ENCODE measurements at places on chromosomes 5 and 9.

GRCh38 chr9:8349901-8350300 lies 550.3 kb upstream of the DMAC1 start:
- peak; percentile 17 for DNase-seq

DNA sequence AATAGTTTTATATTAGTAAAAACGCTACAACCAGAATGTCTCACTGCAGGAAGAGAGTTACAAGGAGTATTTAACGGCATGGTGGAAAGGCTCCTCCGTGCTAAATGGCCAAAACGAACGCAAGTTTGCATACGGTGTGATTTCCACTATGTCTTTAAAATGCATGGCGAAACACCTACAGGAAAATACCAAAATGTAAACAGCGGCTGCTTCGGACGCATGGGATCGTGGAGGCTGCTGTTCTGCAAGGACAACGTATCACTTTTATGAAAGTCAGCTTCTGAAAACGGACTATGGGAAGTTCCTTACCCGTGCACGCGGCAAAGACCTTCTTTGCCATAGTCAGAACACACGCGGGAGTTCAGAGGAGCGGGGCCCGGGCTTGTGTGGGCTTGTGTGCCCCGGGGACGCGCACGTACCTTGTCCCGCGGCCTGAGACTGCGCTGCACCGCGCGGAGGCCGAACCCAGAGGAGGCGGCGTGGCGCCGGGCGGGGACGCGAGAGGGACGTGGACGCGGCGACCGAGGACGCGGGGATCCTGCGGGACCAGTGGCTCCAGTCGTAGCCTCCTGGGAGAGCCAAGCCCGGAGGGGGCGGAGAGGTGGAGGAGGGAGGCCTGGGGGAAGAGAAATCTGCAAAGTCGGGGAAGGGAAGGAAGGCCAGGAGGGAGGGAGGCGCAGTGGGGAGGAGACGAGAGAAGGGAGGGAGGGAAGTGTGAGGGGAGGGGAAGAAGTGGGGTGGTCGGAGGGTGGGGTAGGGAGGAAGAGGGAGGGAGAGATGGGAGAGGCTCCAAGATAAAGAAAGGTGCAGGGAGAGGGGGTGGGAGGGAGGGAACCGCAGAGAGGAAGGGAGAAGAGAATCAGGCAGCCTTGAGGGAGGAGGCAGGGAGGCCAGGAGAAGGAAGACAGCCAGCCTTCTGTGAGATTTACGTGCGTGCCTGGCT lies at the start of gene CMBL:
Gene CMBL (minus strand): TSS at position 697 of the 943 bp plus-strand sequence. CDS start 17,140 bp downstream, outside the sequence.
- DNase-seq = peak; percentile 53

- peak; percentile 78 for DNase-seq
Observed at GRCh38 chr5:181188700-181189362, 16.2 kb downstream of the TRIM7 start.

GRCh38 chr9:137892424-137893191 lies 15.0 kb downstream of the CACNA1B start:
- DNase-seq = no peak

- DNase-seq = peak; percentile 71
Observed at GRCh38 chr9:89808756-89809181, 204.0 kb downstream of the GADD45G start.

DNA sequence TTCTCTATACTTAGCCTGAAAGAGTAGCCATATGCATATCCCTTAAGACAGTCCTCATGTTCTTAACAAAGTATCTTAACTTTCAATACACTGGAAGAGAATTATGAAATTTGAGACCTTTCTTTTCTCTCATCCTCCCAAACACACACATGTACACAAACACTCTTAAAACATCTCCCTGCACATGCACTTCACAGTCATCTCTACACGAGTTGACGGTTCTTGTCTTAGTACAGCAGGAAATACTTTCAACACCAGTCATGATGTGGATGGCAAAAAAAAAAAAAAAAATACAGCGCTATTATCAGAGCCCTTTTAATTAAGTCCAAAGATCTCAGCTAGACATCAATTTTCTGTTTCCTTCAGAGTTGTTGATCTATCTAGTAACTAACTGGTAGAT lies 43.6 kb upstream of the PCSK1 start:
- DNase-seq = peak; percentile 64

DNA sequence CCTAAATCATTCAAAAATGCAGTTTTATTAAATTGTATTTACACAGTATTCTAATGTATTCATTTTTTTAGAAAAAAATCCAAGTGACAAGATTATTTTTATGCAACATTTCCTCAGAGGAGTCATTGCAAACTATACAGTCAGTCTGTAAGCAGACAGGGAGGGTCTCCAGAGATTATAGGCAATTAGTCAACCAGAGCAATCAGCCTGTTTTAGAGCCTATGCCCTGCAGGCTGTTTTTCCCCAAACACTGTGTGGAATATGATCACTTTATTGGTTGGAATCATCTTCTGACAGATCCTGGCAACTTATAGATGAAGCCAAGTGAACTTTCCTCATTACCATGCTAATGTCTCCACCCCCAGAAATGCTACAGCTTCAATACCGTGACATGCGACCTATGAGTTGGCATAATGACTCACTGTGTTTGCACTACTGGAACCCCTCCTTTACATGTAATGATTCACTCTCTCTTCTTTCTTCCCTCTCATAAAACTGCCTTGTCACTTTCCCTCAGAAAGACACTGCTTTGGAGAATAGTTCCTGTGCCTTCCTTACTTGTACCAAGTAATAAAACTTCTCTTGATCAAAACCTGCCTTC lies 577.7 kb upstream of the FTMT start:
- DNase-seq = peak; percentile 91

DNA sequence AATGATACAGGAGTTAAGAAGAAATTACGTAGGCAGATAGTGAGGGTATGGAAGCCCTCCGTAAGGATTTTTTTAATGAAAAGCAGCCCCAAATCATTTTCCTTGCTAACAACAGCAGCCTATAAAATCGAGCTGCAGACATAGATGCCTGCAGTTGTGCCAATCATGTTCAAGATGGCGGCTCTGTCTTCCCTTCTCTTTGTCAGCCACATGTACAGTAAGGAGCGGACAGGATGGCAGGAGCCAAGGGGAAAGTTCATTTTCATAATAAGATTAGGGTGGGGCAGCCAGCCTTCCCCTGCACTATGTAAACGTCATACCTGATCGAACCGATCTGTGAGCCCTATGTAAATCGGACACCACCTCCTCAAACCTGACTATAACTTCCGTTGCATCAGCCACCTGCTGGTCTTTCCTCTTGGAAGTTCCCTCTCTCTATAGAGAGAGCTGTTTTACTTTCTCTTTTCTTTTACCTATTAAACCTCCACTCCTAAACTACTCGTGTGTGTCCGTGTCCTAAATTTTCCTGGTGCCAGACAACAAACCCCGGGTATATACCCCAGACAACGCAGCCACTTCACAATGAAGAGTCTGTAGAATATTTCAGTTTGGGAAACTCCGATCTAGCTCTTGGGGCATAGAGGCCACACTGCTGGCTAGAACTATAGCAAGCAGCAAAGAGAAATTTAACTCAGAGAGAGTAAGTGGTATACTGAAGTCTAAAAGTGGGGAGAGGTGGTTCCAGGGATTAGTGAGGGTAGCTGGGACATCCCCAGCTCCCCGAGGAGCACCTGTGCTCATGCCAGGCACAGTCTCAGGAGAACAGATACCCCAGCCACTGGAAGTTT lies 20.8 kb upstream of the SLC24A2 start:
- DNase-seq = no peak

- no peak for DNase-seq
Observed at GRCh38 chr9:75233011-75233410, 144.7 kb downstream of the OSTF1 start.

DNA sequence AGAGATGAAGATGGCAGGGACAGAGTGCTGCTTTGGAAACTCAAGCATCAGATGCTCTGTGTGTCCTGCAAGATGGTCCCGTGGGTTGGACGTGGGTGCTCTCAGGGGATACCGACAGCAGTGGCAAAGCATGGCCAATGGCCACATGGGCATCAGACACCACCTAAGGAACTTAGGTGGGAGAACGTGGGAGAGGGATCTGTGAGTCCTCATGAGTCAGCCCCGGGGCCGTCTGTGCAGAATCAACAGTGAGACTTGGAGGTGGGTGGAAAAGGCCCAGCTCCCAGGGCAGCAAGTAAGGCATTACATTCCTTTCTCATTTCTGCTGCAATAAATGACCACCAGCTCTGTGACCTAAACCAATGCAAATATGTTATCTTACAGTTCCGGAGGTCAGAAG lies 77.0 kb downstream of the RAD23B start:
- no peak for DNase-seq

GRCh38 chr5:39115644-39116343 lies 41.6 kb upstream of the RICTOR start:
- no peak for DNase-seq

DNA sequence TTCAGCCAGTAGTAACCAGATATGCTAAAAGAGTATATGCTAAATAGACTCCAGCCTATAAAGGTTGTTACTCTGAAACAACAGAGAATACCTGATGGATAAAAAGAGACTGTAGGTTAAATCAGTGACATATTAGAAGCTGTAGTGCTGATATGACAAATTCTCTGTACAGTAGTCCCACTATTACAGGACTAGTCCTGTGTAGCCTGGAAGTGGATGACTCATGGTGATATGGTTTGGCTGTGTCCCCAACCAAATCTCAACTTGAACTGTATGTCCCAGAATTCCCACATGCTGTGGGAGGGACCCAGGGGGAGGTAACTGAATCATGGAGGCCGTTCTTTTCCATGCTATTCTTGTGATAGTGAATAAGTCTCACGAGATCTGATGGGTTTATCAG lies 276.2 kb upstream of the POU5F2 start:
- DNase-seq = peak; percentile 14

- DNase-seq = no peak
Observed at GRCh38 chr9:13779106-13779505, 499.6 kb upstream of the MPDZ start.

DNA sequence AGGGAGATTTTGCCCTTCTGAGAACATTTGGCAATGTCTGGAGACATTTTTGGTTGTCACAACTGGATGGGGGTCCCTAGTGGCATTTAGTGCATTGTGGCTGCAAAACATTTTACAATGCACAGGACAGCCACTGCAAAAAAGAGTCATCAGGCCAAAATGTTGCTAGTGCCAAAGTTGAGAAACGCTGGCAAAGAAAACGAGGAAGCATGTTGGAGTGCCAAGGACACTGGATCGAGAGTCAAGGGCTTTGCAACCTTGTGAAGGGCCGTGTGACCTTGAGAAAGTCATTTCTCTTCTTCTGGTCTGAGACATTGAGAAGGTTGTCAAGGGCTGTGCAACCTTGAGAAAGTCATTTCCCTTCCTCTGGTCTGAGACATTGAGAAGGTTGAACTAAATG lies 45.7 kb upstream of the FRRS1L start:
- DNase-seq = no peak

GRCh38 chr9:90988318-90988717 lies 186.7 kb downstream of the SYK start:
- DNase-seq = no peak

DNA sequence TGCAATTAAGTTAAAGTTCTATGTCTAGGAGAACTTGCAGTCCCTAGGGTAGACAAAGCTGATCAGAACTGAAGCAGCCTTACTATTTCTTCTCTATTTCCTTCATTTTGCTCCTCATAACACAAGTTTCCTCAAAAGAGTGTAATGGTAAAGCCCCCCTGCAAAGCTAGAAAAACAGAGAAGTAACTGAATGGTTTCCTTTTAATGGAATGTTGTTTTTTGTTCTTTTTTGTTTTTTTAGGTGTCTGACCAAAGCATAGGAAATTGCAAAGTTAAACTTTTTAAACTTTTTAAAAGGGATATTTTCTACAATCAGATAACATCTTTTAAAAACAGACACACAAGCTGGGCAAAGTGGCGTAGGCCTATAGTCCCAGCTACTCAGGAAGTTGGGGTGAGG lies 145.7 kb downstream of the TLE1 start:
- DNase-seq = no peak

DNA sequence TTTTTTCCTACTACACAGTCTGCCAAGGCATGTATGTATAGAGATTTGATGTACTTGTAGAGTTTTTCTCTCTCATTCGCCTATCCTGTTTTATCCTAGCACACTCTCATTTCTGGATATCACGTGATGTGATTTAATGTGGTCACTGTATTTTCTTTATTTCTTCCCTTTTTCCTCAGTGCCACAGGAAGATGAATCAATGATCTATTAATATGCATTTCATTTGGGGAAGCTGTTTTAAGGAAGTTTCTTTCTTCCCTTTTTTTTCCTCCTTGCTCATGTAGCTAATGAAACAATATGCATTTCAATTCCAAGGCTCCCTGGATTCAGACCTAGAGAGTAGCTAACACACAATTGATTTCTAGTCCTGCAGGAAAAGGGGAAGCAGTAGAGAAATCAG lies 506.3 kb upstream of the WWC1 start:
- no peak for DNase-seq

- DNase-seq = no peak
Observed at GRCh38 chr9:134575103-134575900, 66.3 kb upstream of the COL5A1 start.

- DNase-seq = no peak
Observed at GRCh38 chr5:76585783-76586217, 37.4 kb downstream of the F2RL2 start.

GRCh38 chr5:164422400-164422799 lies 917.0 kb downstream of the MAT2B start:
- peak; percentile 11 for DNase-seq

GRCh38 chr5:41517909-41518308 lies 7.5 kb upstream of the PLCXD3 start:
- DNase-seq = no peak

DNA sequence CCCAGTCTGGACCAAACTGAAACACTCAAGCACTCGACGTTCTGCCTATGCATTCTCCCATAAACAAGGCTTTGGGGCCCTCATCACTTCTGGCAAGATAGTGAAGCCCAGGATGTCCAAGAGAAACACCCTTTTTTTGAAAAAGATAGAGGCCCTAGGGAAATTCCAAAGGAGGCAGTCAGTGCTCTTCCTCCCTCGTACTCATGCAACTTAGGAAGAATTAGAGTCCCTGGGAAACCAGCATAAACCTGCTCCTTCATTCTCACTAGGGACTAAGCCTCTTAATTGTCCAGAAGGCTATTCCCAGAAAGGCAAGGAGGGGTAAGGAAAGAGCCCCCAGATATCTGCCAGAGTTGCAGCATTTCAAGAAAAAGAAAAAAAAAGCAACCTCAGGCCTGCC lies 7.8 kb upstream of the RUSC2 start:
- no peak for DNase-seq

DNA sequence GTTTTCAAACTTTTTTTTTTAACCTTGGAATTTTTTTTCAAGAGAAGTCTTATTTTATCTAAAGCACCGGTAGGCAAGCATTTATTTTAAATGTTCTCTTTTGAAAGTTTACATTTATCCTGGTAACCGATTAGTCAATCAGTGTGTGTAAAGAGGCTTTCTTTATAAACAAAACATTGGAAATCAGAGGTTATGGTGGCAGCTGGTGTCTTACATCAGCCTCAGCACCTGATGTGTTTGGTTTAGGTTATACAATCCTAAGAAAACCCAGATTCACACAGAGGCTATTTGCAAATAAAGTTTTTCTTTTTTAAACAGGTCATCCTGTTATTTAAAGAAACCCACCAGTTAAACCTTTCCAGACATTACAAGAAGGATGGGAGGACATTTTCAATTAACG lies 173.3 kb upstream of the GDNF start:
- no peak for DNase-seq

DNA sequence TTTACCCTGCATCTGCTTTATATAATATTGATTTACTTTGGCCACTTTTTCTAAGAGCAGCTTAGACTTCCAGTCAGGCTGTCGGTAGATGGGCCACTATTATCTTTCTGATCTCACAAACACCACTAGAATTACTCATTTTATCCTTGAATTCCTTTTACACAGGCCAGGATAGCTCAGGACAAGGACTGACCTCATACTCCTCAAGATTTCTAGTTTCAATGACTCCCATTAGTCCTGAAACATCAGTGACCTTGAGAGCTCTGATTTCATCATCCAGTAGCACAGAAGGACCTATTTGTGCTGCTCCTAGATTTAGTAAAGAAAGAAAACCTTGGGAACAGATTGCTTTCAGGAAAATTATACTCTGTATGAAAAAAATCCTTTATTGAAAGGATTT lies 727.9 kb upstream of the PTPRD start:
- no peak for DNase-seq

All from fibroblast of skin of right quadriceps (primary cell).